ENCODE measurements at places on chromosomes 7 and 10. TPM values are rescaled to one million over a fixed set of nuclear protein-coding genes. Genes with fewer than 3 reads are reported as not detected.

Gene TMEM178B
- under 0.01 TPM for total RNA-seq

Gene GRM3
- not detected for total RNA-seq

Gene MTPN
- total RNA-seq = 134 TPM

Gene MMRN2
- 3.6 TPM for total RNA-seq

Gene TES
- 62.0 TPM for total RNA-seq

Gene WIPF3
- total RNA-seq = under 0.01 TPM

Gene XRCC2
- 2.6 TPM for total RNA-seq

Gene C7orf57
- not detected for total RNA-seq

Gene SORCS3
- not detected for total RNA-seq

Gene TRIM50
- total RNA-seq = not detected

Gene CALHM3
- total RNA-seq = not detected

Gene FAM25G
- total RNA-seq = not detected

Gene CDK1
- total RNA-seq = 52.1 TPM

Gene CPA2
- total RNA-seq = not detected

Gene EPO
- total RNA-seq = not detected

Gene HOXA11
- total RNA-seq = under 0.01 TPM

Gene HABP2
- not detected for total RNA-seq

Gene LIPN
- not detected for total RNA-seq

Gene UBE2H
- total RNA-seq = 75.9 TPM

Gene UPK3B
- not detected for total RNA-seq

Gene EGR2
- total RNA-seq = 0.33 TPM

Gene CPA1
- total RNA-seq = not detected

Gene OR2A12
- not detected for total RNA-seq

Gene OR2A1
- under 0.01 TPM for total RNA-seq

Gene GPR26
- total RNA-seq = not detected

Gene ELFN1
- 7.6 TPM for total RNA-seq

Gene CARD11
- not detected for total RNA-seq

Gene SPDYE2
- not detected for total RNA-seq

Gene C10orf62
- total RNA-seq = not detected

Gene PPP3CB
- 32.4 TPM for total RNA-seq

Gene PSMC2
- total RNA-seq = 336 TPM

Gene COL13A1
- 21.5 TPM for total RNA-seq

Gene PLCE1
- total RNA-seq = 3.5 TPM

Gene ENKUR
- under 0.01 TPM for total RNA-seq

Gene DEPP1
- 77.9 TPM for total RNA-seq

Gene EBLN1
- total RNA-seq = not detected

Gene PGAM2
- 0.17 TPM for total RNA-seq

Gene CAMK2B
- 0.15 TPM for total RNA-seq

Gene EPHB4
- total RNA-seq = 64.2 TPM

Gene SLC26A3
- total RNA-seq = not detected

Measured in smooth muscle cell of trachea (primary cell).